ENCODE measurements at places on chromosomes 6 and 20.

- DNase-seq: no peak
Measured at GRCh38 chr6:146598772-146599405, at the start of gene ADGB. Gene ADGB (plus strand): TSS chr6:146598972. CDS start chr6:146599041, 69 bp downstream.

- no peak for DNase-seq
Measured at GRCh38 chr20:52682237-52682636, 289.9 kb upstream of the TSHZ2 start.

GRCh38 chr6:13479971-13480434 is 7.4 kb downstream of the GFOD1 start:
- no peak for DNase-seq

DNA sequence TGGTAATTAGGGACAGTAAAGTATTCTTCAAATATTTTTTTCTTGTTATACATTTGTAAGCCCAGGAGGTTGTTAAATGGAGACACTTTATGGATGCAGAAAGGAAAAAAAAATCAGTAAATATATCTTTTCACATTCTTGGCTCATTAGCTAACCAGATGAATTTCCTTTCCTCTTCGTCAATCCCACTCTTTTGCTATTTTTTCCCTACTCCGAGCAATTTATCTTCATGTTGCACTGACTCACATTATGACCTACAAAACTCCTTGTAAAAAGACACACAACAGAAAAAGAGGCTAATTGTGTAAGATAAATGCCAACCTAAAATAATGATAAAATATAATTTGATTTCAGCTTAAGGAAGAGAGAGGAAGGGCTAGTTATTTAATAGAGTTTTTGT is 472.9 kb upstream of the ZNF337 start:
- no peak for DNase-seq

- DNase-seq: no peak
Measured at GRCh38 chr6:11262242-11262641, 29.8 kb upstream of the NEDD9 start.

- no peak for DNase-seq
Measured at GRCh38 chr6:13405961-13406477, 77.7 kb upstream of the TBC1D7 start.

GRCh38 chr20:50346374-50347283 is 156.0 kb downstream of the CEBPB start:
- DNase-seq: no peak

DNA sequence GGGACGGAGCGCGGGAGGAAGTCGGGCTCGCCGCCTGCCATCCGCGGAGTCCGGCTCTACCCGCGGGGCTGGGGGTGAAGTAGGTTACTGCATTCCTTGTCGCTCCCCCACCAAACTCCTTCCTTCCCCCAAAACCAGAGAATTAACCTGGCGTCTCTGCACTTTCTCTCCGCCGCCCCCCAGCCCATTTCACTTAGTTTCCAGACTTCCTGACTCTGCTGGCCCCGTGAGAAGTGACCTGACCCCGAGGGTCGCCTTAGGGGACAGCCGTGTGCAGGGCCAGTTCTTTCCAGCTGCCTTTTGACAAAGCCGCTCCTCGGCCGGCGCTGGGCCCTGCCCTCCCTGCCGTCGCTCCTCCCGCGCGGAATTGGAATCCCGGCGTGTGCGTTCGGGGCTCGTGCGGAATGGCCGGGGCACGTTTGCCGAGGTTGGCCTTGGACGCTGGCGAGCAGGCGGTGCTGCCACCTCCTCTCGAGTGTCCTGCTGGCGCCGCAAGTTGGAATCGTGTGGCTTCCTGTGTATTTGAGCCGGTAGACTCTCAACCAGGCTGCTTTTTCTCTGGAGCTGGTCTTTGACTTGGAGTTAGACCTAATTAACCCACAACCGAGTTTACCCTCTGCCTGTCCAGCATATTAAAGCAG is 650 bp downstream of the DCBLD1 start:
- DNase-seq: peak; percentile 6

GRCh38 chr20:23114018-23114417 is 27.9 kb upstream of the CD93 start:
- DNase-seq: no peak

- DNase-seq: no peak
Measured at GRCh38 chr20:20864351-20865096, 152.1 kb upstream of the RALGAPA2 start.

GRCh38 chr6:22447249-22448196 is 121.8 kb upstream of the HDGFL1 start:
- DNase-seq: no peak

- no peak for DNase-seq
Measured at GRCh38 chr20:45470937-45471336, 1.4 kb downstream of the WFDC2 start.

DNA sequence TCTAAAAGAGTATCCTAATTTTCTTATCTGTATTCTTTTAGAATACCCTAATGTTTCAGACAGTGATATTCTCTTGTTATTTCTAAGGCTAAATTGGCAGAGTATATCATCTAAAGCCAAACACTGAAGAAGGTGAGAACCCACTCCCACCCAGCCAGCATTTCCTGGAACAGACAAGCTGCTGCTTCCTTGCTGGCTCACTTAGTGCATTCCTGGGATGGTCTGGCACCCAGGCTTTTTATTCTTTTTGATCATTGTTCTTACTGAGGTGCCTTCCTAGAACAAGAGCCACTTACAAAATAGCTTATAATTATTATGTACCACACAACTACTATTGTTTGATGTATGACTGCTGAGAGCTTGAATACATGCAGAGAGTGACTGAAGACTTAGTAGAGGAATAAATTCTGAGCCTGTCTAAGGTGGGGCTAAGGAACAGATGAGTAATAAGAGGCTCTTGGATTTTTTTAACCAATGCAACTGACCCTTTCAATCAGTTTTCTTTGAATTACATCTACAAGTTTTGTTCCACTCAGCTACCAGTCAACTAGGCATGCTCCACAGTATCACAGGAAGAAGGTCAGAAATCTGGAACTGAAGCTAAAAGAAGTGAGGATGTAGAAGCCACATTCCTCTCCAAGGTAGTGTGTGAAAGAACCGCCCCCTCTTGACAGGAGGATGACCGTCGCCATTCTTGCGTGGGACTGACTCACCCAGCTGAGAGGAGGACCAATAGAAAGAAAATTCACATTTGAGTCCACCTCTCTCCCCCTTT is 30.1 kb downstream of the PRPH2 start:
- no peak for DNase-seq

GRCh38 chr6:6393069-6393529 is 72.6 kb upstream of the F13A1 start:
- DNase-seq: no peak

DNA sequence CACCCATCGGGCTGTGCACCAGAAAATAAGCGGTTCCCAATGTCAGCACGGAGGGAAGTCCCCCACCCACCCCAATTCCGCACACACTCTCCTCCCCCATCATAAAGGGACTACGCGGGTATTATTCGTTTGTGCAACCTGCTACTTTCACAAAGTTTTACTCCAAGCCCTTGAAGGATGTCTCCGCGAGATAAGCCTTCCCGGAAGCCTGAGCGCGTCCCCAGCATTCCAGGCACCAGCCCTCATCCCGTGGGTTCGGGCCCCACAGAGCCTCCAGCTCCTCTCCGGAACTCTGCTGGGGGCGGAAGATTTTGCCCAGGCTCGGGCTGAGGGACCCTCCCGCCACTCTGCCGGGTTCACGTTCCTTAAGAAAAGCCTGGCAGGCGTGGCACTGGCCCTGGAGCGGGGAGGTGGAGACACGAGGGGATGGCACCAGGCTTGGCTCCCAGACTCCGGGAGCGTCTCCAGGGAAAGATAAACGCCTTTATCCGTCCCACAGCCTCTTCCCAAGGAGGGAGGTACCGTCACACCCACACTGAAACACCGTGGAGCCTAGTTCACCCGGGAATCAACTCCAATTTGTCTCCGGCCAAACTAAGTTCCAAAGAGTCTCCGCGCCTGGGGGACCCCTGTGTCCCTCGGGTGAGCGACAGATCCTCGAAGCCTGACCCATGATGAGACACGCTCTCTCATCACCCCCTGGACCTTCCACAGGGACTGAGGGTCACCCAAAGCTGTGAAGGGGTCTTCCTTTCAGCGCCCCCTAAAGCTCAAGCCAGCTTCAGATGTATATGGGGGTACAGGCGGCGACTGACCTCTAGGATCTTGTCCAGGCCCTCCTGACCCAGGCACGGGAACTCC is 934 bp downstream of the KCNK5 start:
- DNase-seq: no peak

GRCh38 chr20:54173653-54174456 is at the start of gene CYP24A1:
Gene CYP24A1 (minus strand): TSS chr20:54173986. CDS start chr20:54173579, 407 bp downstream.
- DNase-seq: no peak

- no peak for DNase-seq
Measured at GRCh38 chr20:25058847-25059810, 1.2 kb upstream of the ACSS1 start.

GRCh38 chr6:90199900-90200299 is 96.7 kb downstream of the BACH2 start:
- no peak for DNase-seq

DNA sequence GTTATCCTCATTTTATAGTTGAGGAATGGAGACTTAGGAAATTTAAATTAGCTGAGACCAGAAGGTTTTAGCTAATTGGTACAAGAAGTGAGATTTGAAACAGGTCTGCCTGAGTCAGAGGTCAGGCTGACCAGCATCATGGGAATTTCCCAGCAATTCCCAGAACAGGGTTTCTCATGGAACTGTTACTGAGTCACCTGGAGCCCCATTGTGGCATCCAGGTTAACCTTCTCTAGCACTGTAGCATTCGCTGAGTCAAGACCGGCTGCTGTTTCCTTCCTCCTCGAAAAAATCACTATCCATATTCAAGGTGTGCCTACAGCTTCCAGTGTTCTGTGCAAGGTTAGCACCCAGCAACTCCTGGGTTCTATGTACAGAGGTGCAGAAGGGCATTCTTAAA is 238.0 kb upstream of the MAN1A1 start:
- no peak for DNase-seq

DNA sequence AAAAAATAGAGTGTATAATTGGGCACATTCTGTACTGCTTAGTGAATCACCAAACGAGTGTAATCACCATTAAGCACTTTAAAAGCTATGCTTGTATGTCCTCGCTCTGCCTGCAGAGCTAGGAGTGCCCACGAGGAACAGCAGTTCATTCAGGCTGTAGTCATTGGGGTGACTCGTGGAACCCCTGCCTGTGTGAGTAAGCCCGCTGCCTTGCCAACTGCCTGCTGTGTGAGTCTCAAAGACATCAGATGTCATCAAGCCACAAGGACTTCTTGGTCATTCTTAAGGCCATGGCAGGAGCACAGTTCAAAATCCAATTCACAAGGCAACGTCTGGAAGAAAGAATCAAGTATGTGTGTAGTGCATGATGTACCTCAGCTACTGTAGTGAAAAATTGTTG is 60.4 kb downstream of the FOXO3 start:
- no peak for DNase-seq

GRCh38 chr6:48183178-48183577 is 72.2 kb upstream of the PTCHD4 start:
- no peak for DNase-seq

DNA sequence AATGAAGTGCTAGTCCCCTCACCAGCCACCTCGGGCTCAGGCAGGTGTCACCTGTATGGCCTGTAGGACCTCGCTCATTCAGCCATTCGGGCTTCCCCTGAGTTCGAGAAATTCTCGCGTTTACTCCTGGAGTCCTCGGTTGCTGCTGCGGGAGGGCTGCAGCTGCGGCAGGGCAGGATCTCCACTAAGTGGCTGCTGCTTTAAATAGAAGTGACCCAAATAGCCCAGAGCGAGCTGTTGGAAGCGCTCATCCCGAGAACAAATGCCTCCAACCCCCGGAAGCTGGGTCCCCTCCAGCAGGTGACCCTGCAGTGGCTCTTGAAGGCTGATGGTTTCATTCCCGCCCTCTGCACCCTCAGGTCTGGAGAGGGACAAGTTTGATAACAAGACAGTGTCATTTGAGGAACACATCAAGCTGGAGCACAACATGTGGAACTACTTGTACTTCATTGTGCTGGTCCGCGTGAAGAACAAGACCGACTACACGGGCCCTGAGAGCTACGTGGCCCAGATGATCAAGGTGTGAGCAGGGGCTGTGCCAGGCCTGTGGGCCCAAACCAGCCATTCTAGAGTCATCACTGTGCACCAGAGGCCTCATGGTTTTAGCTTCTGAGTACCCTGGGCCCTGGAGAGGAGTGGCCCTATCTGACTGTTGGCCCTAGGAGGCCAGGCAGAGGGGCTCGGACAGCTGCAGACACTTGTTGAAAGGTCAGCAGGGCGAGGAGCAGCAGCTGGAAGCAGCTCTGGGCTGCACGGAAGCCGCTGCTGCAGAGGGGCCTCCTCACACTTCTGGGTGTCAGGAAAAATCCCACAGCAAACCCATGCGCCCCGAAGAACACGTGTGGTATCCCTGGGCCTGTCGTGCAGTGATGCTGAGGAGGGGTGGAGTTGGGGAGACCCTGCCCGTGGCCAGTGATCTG is 18.1 kb downstream of the UQCC2 start:
- no peak for DNase-seq

- no peak for DNase-seq
Measured at GRCh38 chr6:24501914-24502313, 7.1 kb downstream of the ALDH5A1 start.

DNA sequence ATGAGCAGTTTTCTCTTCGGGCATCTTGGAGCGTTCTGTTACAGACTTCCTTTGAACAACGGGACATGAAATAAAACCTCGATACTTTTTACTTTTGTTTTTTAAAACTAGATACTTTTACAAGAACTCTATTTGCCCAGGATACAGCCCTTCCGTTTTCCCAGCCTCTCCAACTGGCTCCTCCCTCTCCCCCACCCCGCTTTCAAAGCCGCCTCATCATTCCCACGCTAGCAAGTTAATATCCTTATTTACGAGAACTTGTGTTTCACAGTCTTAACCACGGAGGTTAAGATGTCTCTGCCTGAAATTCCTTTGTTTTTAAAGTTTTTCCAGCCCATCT is 241 bp upstream of the CFAP206 start:
- DNase-seq: no peak

GRCh38 chr20:43723186-43723585 is 3.6 kb downstream of the GTSF1L start:
- no peak for DNase-seq

- DNase-seq: no peak
Measured at GRCh38 chr6:40444811-40445210, 142.4 kb downstream of the LRFN2 start.

- no peak for DNase-seq
Measured at GRCh38 chr6:20438462-20439070, 36.9 kb downstream of the E2F3 start.

DNA sequence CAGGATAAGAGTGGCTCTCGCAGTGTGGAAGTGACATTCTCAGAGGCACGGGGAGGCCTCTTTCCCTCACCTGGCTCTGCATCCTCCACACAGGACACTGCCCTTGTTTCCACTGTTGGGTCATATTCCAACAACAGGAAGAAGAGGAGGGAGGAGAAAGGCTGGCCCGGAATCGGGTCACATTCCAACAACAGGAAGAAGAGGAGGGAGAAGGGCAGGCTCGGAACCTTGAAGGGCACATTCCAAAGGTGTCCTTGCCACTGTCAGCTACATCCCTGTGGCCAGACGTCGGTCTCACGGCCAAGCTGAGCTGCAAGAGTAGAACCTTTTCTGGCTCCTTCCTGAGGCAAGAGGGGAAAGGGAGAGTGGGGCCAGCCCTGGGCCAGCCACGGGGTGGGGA is 25.4 kb downstream of the CHRNA4 start:
- no peak for DNase-seq

DNA sequence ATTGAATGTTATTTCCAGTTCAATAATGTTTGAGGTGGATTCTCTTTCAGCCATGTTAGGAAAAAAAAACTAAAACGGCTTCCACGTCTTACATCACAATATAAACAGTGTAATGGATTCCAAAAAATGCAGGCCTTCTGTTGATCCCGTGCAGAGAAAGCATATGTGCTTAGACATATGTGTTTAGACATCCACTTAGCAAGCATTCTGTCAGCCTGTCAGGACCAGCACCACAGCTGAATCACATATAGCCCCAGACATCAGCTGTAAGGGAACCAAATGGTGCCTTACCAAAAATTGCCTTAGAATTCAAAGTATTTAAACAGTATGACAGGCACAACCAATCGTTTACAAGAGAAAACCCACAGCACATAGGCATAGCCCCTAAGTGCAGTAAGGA is 304.9 kb downstream of the EYA4 start:
- DNase-seq: no peak
